ENCODE measurements at places on chromosomes 4 and X.

DNA sequence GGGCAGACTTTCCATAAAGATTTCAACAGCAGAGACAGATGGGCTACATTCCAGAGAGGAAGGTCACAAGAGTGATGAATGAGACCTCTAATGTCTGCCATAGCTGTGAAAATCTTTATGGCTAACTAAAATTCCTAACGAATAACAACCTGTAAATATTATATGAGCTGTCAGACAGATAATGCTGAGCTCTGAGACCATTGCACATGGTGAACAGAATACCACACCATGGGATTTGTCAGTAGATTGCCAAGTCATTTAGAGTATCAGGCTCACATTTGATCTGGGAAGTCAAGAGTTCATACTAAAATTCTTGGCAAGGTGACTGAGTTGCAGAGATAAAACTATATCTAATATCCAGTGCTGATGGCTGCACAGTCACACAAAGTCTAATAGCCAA, 259.2 kb upstream of the FTHL17 start:
- DNase-seq, result no peak

- no peak for DNase-seq
Measured at GRCh38 chr4:168885400-168885799, 124.7 kb downstream of the CBR4 start.

DNA sequence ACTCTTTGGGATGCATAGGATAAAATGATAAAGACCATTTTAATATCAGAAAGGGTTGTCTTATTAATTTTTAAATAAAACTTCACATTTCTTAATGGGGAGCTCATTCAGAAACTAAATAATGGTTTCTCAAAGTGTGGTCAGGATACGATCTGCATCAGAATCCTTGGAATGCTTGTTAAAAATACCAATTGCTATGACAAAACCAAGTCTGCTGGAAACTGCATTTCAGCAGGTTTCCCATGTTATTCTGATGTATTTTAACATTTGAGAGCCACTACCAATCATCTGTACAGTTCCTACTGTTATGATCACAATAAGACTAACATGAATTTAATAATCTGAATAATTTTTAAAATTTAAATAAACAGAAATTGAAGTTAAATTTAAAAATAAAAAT, 115.1 kb downstream of the SOWAHB start:
- no peak for DNase-seq

DNA sequence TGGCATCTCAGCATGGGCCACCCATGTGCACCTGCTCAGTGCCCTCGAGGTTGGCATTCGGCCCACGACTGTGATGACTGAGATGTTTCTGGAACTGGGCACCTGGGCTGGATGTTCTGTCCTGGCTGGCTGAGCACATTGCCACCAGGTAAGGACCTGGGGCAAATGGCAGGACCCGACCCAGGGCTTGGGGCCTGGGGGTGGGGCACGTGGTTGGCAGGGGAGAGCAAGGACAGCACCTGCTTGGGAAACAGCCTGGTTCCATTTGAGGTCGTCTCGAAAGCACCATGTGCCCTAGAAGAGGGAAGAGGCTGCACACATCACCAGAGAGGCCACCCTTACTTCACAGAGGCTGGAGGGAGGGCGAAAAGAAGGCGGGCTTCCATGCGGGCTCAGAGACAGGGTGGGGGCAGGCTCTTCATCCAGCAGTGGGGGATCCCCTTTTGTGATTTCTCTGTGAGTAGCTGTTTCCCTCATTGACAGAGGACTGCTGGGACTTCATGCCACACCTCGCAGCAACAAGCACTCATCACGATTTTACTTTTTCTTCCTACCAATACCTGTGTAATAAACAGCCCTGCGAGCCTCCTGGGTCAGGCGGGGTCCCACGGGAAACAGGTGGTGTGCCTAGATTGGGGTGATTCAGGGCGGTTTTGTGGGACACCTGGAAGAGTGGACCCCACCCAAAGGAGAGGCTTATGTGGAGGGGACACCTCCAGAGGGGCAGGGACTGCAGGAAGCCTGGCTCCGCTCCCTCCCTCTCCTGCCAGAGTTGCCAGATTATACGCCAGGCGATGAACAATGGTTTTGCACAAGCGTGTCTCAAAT, 12.0 kb downstream of the TMEM187 start:
- DNase-seq, result no peak

- no peak for DNase-seq
Measured at GRCh38 chr4:17912011-17912410, 101.2 kb downstream of the NCAPG start.

- DNase-seq, result no peak
Measured at GRCh38 chrX:134782796-134783195, 124.5 kb upstream of the PLAC1 start.

Data from T-helper 9 cell (primary cell).